ENCODE measurements at places on chromosomes 7 and 10.
A peak's percentile ranks its signal among the peaks of the same experiment; 100 is the strongest.

- no peak for DNase-seq
Observed at GRCh38 chr10:108775911-108776475, 1147.3 kb downstream of the XPNPEP1 start.

DNA sequence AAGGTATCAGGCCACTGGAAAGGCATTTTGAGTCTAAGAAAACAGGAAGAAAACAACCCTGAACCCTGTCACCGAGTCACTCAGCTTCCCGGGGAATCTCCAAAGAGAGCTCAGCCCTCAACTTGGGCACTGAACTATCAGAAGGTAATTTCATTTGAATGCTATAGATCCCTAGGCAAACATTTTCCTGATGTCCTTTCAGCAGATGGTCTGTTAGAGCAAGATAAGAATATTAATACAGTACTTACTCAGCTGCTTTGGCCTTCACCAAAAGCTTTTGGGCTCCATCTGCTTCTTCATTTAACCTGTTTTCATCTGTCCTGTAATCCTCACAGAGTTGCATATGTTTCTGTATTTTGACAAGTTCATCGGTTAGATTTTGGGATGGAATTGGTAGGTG lies 34.2 kb upstream of the LAMB1 start:
- no peak for DNase-seq

GRCh38 chr10:122285506-122286444 lies 14.7 kb downstream of the BTBD16 start:
- no peak for DNase-seq

GRCh38 chr7:5679813-5680473 lies 101.5 kb downstream of the RNF216 start:
- DNase-seq, result peak; percentile 93

- DNase-seq, result no peak
Observed at GRCh38 chr10:62014510-62014909, 113.0 kb downstream of the ARID5B start.

GRCh38 chr10:59517996-59518395 lies 155.6 kb upstream of the FAM13C start:
- DNase-seq, result no peak
